Left lung (tissue), 14 donors: ENCODE measurements at places on chromosomes 2 and 18. TPM values are rescaled to one million over a fixed set of nuclear protein-coding genes. Genes with fewer than 3 reads are reported as not detected.

The TUBB8B gene
- not detected for total RNA-seq

The LRRC30 gene
- not detected for total RNA-seq

The DCC gene
- 1.1 TPM for total RNA-seq

The UPP2 gene
- total RNA-seq: not detected

The ADAM23 gene
- total RNA-seq: 3.2 TPM

The PDK1 gene
- total RNA-seq: 5.4 TPM

The PUM2 gene
- total RNA-seq: 86.4 TPM

The CDC42EP3 gene
- 37.7 TPM for total RNA-seq

The TMEFF2 gene
- not detected for total RNA-seq

The RNF144A gene
- total RNA-seq: 9.9 TPM

The RUFY4 gene
- total RNA-seq: 0.42 TPM

The SLC4A5 gene
- 8.2 TPM for total RNA-seq

The SATB2 gene
- total RNA-seq: 4.5 TPM

The CFC1 gene
- total RNA-seq: not detected

The DES gene
- 101 TPM for total RNA-seq

The ANKRD30B gene
- total RNA-seq: not detected

The B3GNT7 gene
- 32.6 TPM for total RNA-seq

The MYOM1 gene
- 1.7 TPM for total RNA-seq

The AGXT gene
- not detected for total RNA-seq

The CHCHD5 gene
- total RNA-seq: 26.8 TPM

The GAREM1 gene
- total RNA-seq: 10.3 TPM

The MRPS5 gene
- 46.7 TPM for total RNA-seq

The CCDC68 gene
- total RNA-seq: 16.1 TPM

The TBC1D8 gene
- 11.7 TPM for total RNA-seq

The CD207 gene
- 0.73 TPM for total RNA-seq

The TUBB6 gene
- 90.0 TPM for total RNA-seq

The TUBA4B gene
- not detected for total RNA-seq

The OXER1 gene
- total RNA-seq: 2.7 TPM

The ICOS gene
- total RNA-seq: 0.32 TPM

The WNT10A gene
- total RNA-seq: 1.1 TPM

The CHMP1B gene
- total RNA-seq: 41.8 TPM

The CASP8 gene
- total RNA-seq: 26.3 TPM

The PKDCC gene
- 63.1 TPM for total RNA-seq

The PIEZO2 gene
- 40.3 TPM for total RNA-seq

The HRH4 gene
- 7.5 TPM for total RNA-seq

The UGT1A3 gene
- not detected for total RNA-seq

The STAMBP gene
- total RNA-seq: 40.5 TPM

The FAM228A gene
- total RNA-seq: 3.4 TPM

The IL36RN gene
- not detected for total RNA-seq

The ERMN gene
- total RNA-seq: 0.37 TPM

The FBLN7 gene
- 2.6 TPM for total RNA-seq

The CREG2 gene
- total RNA-seq: not detected

The MTERF4 gene
- total RNA-seq: 26.7 TPM

The REG3A gene
- total RNA-seq: not detected

The FOXI3 gene
- total RNA-seq: not detected

The DAW1 gene
- 7.7 TPM for total RNA-seq

The RAB1A gene
- total RNA-seq: 202 TPM

The LHCGR gene
- 0.13 TPM for total RNA-seq

The TXNDC2 gene
- total RNA-seq: 0.09 TPM

The PPM1G gene
- total RNA-seq: 55.5 TPM

The TDRD15 gene
- total RNA-seq: not detected

The MEP1B gene
- total RNA-seq: not detected
